ENCODE measurements at places on chromosomes 5 and 9.

DNA sequence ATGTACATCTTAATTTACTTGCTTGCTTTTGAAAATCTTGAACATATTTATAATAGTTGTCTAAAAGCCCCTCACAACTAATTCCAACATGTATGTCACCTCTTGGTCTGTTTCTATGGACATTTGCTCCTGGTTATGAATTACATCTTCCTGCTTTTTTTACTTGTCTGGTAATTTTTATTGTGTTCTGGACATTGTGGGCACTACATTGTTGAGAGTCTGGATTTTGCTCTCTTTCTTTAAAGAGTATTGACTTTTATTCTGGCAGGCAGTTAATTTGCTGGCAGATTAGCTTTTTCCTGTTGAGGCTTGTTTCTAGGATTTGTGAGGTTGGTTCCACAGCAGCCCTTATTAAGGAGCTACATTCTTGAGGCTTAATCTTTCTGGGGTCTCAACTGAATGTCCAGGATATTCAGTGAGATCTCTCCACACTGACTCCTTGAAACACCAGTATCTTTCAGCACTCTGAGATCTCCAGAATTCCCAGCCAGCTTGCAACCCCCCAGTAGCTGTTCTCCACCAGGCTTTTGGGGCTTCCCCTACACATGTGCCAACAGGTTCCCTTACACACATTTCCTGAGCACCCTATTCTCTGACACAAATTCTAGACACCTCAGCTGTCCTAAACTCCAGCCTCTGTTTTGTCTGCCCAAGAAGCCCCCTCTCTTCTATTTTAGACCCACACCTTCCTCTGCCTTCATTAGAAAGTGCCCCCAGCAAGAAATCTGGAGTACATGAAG, 27.4 kb downstream of the KIAA1191 start:
- DNase-seq, result no peak

GRCh38 chr9:95131023-95131943, 186.2 kb downstream of the FANCC start:
- peak; percentile 62 for DNase-seq

DNA sequence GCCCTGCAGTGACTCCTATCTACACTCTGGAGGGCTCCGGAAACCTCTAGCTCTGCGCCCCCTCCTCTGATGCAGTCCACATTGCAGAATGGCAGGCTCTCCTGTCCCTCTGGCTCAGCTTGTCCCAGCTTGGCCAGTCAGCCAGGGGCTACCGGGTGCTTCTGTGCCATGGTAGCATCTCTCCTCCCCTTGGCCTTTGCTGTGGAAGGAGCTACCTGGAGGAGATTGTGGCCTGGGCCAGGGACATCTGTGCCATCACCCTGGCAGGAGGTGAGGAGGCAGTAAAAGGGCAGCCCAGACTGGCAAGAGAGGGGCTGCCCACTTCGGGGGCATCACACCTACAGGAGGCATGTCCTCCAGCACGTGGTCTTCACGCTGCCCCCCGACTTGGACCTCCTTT, 38.1 kb upstream of the FCN1 start:
- no peak for DNase-seq

DNA sequence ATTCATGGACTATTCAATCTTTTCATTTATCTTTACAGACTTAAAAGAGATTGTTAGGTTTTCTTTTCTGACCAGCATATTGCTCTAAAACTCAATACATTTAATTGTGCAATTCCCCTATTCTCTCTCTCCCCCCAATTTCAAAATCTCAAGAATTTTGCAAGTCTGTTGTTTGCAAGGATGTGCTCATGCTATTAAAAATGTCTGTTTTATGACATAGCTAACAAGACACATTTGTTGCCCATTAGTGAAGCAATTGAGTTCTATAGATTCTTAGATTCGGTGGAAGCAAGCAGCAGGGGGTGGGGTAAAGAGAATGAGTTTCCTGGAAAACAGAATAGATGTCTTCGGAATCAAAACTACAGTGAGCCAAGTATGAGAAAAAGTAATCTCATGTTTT, 8.5 kb upstream of the CSNK1A1 start:
- no peak for DNase-seq

DNA sequence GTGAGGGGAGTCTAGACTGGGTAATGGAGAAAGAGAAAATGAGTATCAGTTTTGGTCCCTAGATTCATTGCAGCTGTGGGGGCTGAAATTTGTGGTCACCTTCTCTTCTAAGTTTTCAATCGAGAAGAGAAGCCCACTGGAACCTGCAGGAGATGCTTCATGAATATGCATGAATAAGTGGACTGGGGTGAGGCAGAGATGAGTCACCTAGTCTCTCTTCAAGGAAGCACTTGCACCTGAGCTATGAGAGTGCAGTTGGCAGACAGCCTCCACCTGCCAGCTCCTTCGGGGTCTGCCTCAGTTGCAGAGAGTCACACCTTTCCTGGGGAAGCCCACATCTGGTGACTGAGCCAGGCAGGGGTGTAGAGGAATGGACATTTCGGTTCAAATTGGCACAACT, 69.1 kb downstream of the ZNF366 start:
- DNase-seq, result no peak

- DNase-seq, result no peak
Measured at GRCh38 chr9:134474055-134474370, 147.8 kb downstream of the RXRA start.

GRCh38 chr9:99411479-99412115, 189.5 kb downstream of the SEC61B start:
- DNase-seq, result no peak

- DNase-seq, result no peak
Measured at GRCh38 chr5:6143523-6143922, 234.8 kb downstream of the MED10 start.

GRCh38 chr5:14105718-14106410, 37.3 kb upstream of the TRIO start:
- peak; percentile 97 for DNase-seq

- no peak for DNase-seq
Measured at GRCh38 chr5:76196886-76197489, 113.8 kb downstream of the SV2C start.

DNA sequence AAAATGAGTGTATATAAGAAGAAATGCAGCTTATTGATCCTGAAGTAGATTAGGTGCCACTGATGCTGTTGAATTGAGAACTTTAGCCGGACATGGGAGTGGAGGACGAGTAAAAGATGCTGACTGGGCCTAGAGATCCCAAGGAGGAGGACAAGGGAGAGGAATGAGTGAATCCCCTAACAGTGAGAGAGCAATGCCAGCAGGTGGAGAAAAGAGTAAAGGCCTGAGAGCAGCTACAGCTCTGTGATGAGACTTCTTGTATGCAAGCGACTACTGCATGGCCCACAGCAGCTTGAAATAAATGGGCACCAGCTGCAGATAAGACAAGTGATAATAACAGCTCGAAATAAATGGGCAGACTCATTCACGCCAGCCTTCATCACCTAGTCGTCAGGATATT, 44.5 kb upstream of the JMY start:
- no peak for DNase-seq

DNA sequence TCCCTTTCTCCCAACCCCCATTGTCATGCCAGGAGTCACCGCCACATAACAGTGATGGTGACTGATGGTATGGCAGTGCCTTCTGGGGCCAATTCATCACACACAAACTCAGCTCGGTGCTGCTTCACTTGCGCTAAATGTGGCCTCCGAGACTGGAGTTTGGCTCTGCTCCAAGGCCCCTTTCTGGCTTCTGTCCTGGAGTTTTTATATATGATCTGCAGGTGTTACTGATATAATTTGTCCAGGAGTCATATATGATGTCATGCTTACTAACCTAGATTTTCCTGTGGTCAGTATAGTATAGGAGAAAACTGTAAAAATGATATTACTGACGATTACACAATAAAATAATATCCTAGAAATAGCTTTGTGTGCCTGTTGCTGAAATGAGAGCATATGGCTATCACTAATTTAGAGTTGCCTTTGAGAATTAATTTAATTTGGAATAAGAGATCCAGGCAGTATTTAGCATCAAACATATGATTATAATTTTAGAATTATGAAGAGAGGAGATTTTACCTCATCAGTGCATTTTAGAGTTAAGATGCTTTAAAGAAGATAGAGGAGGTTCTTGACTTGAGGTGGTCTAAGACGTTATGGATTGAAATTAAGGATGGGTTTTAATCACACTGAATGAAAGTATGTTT, 334.1 kb upstream of the CD180 start:
- DNase-seq, result no peak
